NCI-H1105 treated with DMSO at 0.1 percent for 48 hours (cell line): ENCODE measurements at places on chromosomes 6 and 20.
A peak's percentile ranks its signal among the peaks of the same experiment; 100 is the strongest.

GRCh38 chr6:148629592-148630465, 117.0 kb upstream of the UST start:
- DNase-seq, result no peak

DNA sequence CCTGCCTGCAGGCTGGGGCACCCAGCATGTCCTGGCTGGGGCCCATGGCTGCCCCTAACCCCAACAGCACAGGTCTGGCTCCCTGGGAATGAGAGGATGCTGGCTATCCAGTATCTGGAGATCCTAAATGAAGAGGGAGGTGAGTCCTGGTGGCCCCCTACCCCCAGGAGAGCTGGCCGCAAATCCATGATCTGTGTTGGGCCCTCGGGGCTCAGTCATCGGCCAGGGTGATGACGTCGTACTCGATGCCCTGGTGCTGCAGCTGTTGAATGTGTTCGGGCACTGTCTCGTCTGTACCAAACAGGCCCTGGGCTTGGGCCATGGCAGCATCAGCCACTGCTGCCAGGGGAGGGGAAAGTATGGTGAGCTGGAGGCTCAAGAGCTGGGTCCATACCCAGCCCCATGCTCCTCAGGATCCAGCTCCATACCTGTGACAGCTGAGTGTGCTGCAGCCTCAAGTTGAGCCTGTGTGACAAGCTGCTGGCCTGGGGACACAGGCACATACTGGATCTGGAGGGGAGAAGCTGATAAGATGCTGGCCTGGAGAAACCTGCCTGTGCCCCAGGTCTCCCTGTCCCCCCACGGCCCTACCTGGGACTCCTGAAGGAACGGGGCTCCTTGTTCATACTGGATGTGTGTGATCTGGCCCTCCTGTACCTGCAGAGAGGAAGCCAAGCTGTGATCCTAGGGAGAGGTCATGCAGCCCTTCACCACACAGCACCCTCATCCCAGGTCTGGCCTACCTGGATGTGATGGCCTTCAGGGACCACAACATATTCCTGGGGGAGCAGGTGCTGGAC, 14.5 kb downstream of the PCIF1 start:
- no peak for DNase-seq

DNA sequence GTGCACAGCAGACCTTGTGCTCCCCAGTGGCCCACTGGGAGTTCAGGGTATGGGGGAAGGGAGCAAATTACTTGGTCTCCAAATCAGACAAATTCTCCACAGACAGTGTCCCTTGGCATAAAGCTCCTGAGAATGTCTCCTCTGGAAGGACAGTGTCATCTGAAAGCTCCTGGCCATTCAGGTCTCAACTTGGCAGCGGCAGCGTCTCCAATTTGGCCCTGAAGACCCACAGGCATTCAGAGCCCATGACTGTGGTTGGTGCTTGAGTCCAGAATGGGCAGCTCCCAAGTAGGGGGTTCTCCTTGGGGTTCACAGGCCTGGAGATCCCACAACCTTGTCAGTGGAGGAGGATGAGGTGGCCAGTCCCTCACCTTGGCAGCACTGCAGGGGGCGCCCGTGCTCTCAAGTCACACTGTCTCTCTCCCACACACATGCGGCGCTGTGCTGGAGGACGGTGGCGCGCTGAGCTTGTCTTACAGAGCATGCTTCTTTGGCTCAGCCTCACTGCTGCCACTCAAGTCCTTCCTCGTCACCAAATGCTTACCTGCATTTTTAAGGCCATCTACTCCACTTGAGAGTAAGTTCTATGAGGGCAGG, 20.7 kb downstream of the DYNLRB1 start:
- no peak for DNase-seq

GRCh38 chr6:114998492-114998891, 655.7 kb upstream of the HS3ST5 start:
- no peak for DNase-seq

DNA sequence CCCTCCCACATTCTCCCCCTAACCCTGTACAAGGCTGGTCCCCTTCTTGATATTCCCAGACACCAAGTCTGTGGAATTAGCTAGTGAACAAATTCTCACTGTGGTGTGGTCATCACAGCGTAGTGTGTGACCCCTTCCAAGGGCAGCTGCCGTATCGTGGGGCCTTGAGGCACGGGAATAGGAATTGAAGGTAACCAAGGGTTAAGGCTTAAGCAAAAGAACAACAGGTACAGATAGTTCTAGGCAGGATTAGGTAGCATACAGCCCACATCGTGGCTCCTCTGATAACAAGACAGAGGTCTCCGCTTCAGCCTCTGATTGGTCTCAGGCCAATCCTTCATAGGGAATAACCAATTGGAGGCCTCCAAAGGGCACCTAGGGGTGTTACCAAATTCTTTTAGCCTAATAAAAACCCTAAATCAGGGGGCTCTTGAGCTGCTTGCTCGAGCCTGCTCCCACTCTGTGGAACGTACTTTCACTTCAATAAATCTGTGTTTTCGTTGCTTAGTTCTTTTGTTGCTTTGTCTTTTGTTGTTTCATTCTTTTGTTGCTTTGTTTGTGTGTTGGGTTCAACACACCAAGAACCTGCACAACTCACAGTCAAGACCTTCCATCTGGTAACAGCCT, 64.7 kb downstream of the GPR6 start:
- DNase-seq, result no peak

DNA sequence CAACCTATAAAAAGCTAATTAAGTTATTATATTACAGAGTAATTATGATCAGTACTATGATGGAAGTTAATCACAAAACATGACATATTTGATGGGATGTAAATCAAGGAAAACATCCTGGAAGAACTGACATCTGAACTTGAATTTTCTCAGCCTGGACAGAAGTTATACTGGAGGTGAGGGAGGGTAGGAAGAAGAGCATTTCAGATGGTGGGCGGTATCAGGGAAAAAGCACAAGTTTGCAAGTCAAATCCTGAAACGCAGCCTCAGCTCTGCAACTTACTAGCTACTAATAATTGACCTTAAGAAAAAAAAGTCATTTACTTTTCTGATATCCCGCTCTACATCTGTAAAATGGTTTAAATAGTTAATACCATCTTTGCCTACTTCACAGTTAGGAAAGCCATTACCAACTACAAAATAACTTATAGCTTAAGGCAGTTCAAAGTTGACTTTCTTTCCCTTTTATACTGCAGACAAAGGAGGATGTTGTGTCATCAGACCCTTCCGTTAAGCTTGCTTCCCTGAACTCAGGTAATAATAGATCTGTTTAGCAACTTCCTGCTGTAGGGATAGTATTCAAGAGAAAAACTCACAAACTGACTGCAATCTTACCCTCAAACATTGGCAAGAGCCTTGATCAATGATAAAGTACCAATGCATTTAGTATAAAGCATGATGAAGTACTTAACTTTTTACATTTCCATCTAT, 21.0 kb downstream of the NOL7 start:
- no peak for DNase-seq

DNA sequence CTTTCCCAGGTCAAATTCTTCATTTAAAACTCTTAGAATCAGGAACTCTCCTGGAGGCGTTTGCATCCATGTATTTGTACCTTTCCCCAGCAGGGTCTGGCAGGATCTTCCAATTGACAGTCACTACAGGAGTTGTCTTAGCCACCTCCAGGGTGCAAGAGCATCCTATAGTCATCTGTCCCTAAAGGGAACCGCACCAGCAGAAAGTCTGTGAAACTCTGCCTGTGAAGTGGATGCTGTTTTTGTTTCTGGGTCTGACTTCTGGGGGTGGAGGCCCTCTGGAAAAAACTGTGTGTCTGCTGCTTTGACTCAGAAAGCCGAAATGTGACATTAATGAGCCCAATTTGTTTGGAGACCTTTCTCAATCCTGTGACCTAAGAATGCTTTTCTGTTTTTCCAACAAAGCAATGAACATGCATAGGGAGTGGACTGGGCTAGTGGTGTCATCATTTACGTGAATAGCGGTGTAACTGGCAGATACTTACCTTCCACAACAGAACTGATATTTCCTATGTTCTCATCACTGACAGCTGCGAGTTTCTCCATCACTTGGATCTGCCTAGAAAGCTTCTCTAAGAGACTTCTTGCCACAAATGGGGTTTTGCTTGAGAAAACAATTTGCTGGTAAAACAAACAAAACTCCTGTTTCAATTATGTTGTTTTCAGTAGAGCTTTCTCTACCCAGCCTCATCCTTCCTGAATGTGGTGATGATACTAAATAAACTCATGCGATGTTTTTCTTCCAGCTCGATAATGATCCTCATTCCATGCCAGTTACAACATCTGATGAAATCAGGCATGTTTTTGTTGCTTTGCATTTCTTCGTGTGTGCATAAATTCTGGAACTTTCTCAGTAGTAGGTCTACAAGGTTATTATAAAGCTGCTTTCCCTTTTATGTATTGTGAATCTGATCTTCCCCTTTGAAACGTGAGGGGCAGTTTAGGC, 33.3 kb upstream of the ARMH2 start:
- no peak for DNase-seq

DNA sequence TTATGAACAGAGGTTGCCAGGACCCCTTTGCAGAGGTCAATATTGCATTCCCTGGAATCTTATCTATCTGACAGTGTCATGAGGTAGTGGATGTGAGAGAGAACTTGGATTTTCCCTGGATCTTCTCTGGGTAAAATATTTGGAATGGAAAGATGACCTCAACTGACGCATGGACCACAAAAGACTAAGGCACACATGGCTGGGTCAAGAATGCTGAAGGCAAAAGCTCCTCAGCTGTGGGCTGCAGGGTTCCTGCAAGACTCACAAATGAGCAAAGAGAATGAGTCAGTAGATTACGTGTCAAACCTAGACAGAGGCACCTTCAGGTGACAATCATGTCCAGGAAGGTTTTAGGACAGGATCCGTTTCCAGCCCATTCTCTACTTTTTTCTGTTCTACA, 484.0 kb downstream of the C6orf118 start:
- DNase-seq, result no peak

- no peak for DNase-seq
Measured at GRCh38 chr6:101398716-101399615, 5.5 kb downstream of the GRIK2 start.

DNA sequence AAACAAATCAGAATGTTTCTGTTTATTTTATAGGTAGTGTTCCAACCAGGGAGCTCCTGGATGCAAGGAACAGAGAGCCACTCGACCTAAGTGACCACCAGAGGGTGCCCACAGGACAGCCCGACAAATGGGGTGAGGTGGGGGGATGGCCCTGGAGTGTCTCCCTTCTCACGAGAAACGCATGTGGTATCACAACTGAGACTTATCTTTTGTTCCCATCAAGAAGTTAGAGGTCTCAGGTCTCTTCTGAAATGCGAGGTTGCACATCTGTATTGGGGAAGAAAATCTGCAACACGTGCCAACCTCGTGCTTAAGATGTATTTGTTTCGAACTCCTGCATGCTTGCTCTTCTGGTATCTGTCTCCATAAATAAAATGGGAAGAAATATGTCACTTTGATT, 104.0 kb downstream of the ISM1 start:
- no peak for DNase-seq

DNA sequence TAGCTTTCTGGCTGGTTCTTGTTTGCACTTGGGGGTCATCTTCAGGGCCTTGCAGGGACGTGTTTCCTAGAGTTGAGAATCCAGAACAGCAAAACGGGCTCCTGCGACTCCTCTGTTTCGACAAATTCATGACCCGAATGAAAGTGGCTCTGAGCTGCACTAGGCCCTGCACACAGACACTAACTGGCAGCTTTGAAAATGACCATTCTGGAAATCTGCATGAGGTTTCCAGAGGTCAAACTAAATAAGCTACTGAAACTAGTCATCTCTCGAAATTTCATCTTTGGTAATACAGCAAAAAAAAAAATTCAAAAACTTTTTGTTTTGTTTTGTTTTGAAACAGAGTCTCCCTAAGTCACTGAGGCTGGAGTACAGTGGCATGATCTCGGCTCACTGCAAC, 15.5 kb upstream of the BMP7 start:
- no peak for DNase-seq

DNA sequence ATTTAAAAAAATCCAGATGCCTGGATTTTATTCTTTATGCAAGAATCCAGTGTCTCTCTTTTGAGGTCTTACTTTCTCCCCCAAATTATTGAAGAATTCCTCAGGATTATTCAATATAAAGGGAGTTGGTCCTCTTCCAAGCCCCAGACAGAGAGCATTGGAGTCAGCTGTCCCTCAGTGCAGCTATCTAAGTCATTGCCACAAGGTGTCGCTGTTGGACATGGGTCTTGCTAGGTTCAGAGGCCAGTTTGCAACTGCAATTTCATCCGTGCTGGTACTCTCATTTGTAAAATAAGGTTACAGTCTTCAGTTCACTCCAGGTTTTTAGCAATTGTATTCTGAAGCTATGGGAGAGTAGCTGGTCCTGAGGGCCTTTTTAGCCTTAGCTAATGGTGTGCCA, 27.8 kb downstream of the CCN2 start:
- DNase-seq, result peak; percentile 67

DNA sequence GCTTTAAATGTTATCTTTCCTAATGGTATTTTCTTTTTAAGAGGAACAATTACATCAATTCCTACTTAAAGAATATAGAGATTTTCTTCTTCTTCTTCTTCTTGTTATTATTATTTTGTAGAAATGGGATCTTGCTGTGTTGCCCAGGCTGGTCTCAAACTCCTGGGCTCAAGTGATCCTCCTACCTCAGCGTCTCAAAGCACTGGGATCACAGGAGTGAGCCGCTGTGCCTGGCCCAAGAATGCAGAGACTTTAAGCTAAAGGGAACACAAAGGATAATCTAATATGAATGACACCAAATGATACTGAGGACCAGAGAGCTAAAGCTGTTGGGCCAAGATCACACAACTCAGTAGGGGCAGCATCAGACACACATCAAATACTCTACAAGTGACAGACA, 87.4 kb upstream of the FOXQ1 start:
- no peak for DNase-seq
